ENCODE measurements at places on chromosomes 1 and 21.
A peak's percentile ranks its signal among the peaks of the same experiment; 100 is the strongest.

- no peaks in the 10 kb centered on the region for H3K36me3 ChIP-seq
- no peaks in the 10 kb centered on the region for H3K27me3 ChIP-seq
- DNase-seq = peak; percentile 64
- no peak overlapping the region for H3K4me3 ChIP-seq
- H3K27ac ChIP-seq = peak overlapping the region; percentile 65
Observed at GRCh38 chr1:12458571-12458970, 159.4 kb downstream of the DHRS3 start.

- H3K36me3 ChIP-seq = peaks cover 19% of the 10 kb centered on the region
- H3K4me1 ChIP-seq = no peaks in the 10 kb centered on the region
- H3K27me3 ChIP-seq = no peaks in the 10 kb centered on the region
- DNase-seq = no peak
Observed at GRCh38 chr1:97886199-97886598, 34.6 kb downstream of the DPYD start.

DNA sequence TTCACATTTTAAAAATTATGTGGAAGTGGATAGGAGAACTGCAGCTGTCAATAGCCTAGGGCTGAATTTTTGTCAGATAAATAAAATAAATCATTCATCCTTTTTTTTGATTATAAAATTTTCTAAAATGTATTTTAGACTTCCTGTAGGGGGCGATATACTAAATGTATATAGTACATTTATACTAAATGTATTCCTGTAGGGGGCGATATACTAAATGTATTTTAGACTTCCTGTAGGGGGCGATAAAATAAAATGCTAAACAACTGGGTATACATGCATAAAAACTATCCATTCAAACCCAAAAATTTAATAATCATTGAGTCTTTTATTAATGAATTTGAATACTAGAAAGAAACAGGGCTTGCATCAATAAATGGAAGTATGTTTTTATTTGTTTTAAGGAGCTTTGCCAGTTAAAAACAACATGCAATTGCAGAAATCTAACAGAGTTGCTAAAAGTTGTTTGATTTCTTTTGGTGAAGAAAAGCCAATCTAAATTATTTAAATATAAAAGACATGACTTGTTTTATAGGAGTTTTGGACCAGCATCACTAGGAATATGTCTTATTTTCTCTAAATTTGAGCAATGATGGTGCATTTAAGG lies 31.4 kb downstream of the CLCA1 start:
- no peak overlapping the region for H3K4me3 ChIP-seq
- H3K27ac ChIP-seq = no peak overlapping the region

- DNase-seq = no peak
- H3K36me3 ChIP-seq = no peaks in the 10 kb centered on the region
- peaks cover 55% of the 10 kb centered on the region for H3K27me3 ChIP-seq
- no peaks in the 10 kb centered on the region for H3K4me1 ChIP-seq
Observed at GRCh38 chr1:209685821-209686220, 10.6 kb downstream of the G0S2 start.

GRCh38 chr1:109927911-109928321 lies 17.3 kb downstream of the CSF1 start:
- H3K4me1 ChIP-seq = peaks cover 11% of the 10 kb centered on the region
- peak; percentile 37 for DNase-seq
- peaks cover 39% of the 10 kb centered on the region for H3K36me3 ChIP-seq
- peak overlapping the region; percentile 32 for H3K27ac ChIP-seq
- H3K4me3 ChIP-seq = no peak overlapping the region
- H3K27me3 ChIP-seq = no peaks in the 10 kb centered on the region

DNA sequence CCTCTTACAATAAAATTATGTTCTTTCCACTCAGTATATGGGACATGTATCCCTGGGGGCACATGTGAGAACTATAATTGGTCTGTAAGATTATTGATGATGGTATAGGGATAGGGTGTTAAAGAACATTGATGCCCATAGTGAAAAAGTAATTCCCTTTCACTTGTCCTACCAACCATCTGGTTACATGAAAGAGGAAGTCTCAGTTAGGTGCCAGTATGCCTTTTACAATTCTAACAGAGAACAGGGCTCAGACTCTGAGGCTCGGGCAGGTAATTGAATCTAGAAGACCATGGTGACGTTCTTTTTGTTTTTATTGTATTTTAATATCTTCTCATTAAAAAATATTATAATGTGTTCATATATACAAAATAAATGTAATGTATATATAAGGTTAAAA lies 113.6 kb downstream of the FGGY start:
- DNase-seq = no peak
- no peak overlapping the region for H3K27ac ChIP-seq
- H3K36me3 ChIP-seq = no peaks in the 10 kb centered on the region
- peaks cover 21% of the 10 kb centered on the region for H3K4me1 ChIP-seq
- H3K4me3 ChIP-seq = no peak overlapping the region
- H3K27me3 ChIP-seq = no peaks in the 10 kb centered on the region

DNA sequence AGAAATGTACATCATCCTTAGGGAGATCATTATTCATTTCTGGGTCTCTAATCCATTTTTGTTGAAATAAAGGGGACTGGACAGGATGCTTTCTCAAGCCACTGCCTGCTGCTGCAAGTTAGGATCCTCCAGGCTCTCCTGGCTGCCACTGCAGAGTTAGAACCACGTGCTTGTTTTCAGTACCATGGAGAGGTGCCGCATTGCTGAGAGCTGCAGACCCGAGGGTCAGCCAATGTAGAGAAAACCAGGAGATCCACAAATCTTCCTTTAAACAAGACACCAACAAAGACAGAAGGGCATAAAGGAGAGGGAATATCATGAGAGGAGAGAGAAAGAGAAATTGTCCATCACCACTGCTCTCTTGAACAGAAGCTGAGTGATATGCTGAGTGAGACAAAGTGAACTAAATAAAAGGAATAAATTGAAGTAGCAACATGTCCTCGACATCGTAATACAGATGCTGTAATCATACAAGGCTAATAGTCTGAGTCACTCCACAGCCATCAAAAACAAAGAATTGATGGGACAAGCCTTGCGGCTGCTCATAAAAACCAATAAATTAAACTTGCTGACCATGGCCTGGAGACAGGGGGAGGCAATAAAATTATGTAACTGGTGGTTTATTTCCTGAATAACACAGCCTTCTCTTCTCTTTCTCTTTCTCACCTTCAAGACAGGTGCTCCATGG lies 255.7 kb downstream of the OMA1 start:
- H3K4me3 ChIP-seq = no peak overlapping the region
- H3K27me3 ChIP-seq = no peaks in the 10 kb centered on the region
- no peaks in the 10 kb centered on the region for H3K4me1 ChIP-seq
- no peak overlapping the region for H3K27ac ChIP-seq
- H3K36me3 ChIP-seq = no peaks in the 10 kb centered on the region
- DNase-seq = peak; percentile 47
